ENCODE measurements at places on chromosomes 4 and X.

- DNase-seq: no peak
These were observed 43.1 kb upstream of the MXD4 start for GRCh38 chr4:2304877-2305561.

GRCh38 chrX:76398970-76399369 lies 28.5 kb upstream of the MAGEE1 start:
- DNase-seq: no peak

DNA sequence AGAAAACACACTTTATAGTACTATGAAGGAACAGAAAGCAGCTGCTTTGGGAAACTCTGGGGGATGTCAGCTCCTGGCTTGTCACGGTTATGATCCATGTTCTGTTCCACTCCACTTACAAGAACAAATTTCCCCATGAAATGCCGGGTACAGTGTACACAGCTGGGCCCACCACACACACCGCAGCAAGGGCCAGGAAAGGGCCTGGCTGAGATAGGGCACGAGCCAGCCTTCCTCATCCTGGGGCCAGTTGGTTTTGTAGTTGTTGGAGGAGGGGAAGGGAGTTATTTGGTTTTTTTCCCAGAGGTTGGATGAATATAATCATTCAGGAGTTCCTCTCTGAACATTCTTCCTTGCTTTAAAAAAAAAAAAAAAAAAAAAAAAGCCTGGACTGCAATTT lies 56.8 kb downstream of the SEPSECS start:
- no peak for DNase-seq

GRCh38 chr4:38111717-38112116 lies 151.5 kb downstream of the PTTG2 start:
- DNase-seq: no peak

DNA sequence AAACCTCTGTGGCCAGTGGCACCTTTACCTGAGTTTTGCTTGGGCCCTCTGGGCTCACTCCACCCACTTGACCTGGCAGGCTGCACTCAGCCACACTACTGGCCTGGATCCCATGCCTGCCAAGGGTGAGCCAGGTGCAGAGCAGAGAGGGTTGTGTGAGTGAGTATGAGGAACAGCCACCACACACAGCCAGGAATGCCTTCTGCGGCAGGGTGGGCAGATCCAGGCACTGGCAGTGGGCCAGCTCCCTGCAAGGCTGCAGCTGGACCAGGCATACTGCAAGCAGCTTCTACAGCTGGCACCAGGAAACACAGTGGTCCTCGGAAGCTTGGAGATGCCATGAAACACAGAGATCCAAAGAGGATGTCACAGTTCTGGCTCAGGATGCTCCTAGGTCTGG lies 570.1 kb upstream of the ACTRT1 start:
- DNase-seq: no peak

- peak; percentile 31 for DNase-seq
These were observed 1.3 kb downstream of the NEUROG2 start for GRCh38 chr4:112514647-112515197.

GRCh38 chr4:113740857-113741379 lies 20.6 kb downstream of the CAMK2D start:
- DNase-seq: no peak

DNA sequence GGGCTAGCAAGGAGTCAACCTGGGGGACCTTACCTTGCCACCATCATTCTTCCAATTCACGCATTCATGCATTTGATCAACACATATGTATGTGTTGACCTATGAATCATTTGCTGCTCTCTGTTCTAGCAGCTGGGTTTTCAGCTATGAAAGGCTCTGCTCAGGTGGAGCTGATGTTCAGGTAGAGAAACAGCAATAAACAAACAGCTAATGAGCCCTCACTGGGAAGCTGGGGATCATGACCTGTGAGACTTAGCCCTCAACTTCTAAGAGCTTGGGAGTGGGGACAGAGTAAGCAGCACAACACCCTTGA lies 1.6 kb upstream of the OTOP1 start:
- DNase-seq: no peak

GRCh38 chr4:164615964-164616363 lies 138.0 kb upstream of the SMIM31 start:
- DNase-seq: no peak

- DNase-seq: no peak
These were observed 547.0 kb upstream of the LCORL start for GRCh38 chr4:18568600-18568999.

DNA sequence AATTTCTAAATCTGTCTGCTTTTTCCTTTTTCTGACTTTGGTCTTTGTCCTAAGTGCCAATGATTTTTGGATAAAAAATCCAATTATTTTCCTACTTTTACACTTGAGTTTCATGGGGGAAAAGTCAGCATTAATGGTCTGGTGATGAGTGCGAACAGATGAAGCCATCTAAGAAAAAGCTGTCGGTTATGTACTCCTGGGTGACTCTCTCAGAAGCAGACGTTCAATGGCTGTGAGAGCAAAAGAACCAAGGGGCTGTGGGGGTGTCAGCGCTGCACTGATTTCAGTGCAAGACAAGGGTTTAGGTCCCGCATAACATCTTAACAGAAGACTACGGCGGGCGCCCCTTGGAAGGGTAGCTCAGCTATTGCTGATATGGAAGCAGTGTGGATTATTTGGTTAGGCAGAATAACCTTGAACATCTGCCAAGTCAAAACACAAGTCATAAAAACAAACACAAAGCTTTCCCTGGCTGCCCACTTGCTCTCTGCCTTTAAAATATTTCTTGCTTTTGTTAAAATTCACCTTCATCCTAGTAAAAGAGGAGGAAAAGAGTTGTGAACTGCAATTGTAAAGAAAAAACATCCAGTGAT lies 240.5 kb downstream of the MAML3 start:
- DNase-seq: no peak

DNA sequence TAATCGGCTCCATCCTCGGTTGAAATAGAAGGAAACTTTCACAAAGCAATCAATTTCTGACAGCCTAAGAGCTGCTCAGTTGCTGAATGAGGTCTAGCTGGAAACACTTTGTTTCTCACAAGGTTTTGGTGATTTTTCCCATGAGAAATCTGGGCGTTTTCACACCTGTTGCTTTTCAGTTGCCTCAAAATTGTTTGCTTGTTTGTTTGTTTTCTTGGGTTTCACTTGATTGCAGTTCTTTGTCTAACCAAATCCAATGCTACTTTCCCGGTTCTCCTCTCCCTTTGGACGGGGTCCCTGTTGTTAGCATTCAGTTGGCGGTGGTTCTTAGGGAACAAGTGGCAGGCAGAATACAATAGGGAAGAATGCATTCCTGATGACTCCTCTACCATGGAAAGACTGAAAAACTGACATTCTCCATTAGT lies 135.5 kb downstream of the PALLD start:
- DNase-seq: no peak

- no peak for DNase-seq
These were observed 34.6 kb upstream of the TBC1D9 start for GRCh38 chr4:140790765-140791164.

GRCh38 chrX:65610040-65610439 lies 57.4 kb upstream of the MSN start:
- no peak for DNase-seq

- DNase-seq: no peak
These were observed 3.1 kb downstream of the NKX3-2 start for GRCh38 chr4:13541176-13541604.

DNA sequence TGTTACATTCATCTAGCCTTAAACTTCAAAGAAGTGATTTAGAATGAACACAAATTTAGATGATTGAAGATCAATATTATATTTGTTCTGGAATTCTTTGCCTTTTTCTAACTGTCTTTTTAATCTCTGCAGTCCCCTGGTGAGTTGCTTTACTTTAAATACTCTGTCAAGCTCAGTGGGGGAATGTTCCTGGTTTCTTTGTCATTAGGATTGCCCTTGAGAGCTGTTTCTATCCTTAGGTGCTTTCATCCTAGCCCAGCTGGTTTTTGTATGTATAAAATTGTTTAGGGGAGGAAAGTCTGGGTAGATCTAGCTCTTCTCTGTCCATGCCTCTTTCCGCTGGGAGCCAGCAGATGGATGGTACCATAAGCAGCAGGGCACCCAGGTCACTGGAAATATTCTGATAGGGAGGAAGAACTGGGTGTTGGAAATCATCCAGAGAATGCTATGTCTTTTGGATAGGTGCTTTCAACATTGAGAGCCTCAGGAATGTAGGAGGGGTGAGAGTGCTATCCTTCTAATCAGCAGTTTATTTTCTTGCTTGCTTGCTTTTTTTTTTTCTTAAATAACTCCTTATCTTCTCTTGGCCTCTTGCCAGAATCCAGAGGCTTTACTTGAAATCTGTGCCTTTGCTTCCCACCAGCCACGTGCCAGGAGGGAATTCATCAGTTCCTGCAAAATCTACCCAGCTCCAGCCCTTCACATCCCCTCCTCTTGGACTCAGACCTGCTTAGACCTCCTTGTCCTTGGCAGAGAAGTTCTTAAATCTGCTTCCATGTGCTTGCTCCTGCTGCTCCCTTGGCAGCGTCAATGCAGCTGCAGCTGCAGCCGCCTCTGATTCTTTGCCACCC lies 215.3 kb upstream of the ANXA3 start:
- DNase-seq: no peak

GRCh38 chr4:145440292-145441007 lies 41.2 kb upstream of the SMAD1 start:
- no peak for DNase-seq

DNA sequence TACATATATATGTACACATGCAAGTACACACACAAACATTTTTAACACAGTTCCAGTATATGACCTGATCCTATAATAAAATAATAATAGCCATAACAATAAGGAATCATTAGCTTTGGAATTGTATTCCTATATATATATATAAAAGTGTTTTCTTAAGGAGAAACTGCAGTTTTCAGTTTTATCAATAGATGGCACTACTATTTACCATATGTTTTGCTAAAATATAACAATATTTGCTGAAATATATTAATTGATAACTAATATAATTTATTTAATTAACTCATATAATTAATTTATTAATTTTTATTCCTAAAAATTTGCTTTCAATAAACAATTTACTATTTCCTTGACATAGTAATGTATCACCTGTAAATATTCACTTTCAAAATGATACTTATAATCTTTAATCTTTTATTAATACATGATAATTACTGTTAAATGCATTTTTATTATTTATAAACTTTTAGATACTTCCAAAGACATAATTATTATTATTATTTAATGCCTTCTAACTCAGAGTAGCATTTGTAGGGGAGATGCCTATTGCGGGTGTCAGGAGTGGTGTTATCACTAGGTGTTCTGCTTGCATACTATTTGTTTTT lies 599.5 kb downstream of the FSTL5 start:
- no peak for DNase-seq

- DNase-seq: no peak
These were observed 1.6 kb upstream of the ARMCX4 start for GRCh38 chrX:101483705-101484104.

DNA sequence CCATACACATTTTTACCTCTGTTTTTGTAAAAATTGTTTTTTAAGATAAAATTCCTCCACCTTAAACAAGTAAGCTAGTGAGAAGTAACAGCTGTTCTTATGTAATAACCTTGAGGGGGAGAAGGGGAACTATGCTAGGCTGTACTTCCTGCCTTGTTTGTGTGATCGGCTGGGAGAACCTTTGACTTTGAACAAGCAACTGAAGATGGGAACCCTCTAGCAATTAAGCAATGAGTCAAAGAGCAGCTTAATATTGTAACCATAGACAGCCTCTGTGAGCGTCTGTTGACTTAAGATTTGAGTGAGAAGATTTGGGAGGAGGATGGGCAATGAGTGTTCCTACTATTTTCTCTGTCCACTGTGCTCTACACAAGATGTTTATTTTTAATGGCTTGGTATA lies 135.1 kb downstream of the SCLT1 start:
- no peak for DNase-seq

DNA sequence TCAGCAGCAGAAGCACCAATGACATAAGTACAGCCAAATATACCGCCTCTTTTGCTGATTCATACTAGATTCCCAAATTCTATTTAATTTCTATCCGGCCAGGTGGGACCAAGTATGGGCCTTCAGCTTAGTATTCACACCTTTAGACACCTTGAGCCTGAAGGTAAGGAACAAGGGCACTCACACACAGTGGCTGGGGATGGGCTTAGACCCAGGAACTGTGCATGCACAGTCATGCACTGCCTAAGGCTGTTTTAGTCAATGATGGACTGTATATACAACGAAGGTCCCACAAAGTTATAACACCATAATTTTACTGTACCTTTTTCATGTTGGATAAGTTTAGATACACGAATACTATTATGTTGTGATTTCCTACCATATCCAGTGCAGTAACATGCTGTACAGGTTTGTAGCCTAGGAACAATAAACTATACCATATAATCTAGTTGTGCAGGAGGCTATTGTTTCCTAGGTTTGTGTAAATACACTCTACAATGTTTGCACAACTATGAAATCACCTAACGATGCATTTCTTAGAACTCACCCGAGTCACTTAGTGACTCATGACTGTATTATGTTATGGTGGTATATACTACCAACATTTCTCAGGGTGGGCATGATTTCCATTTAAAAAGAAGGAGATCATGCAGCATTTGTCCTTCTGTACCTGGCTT lies 9.7 kb upstream of the CLNK start:
- no peak for DNase-seq

DNA sequence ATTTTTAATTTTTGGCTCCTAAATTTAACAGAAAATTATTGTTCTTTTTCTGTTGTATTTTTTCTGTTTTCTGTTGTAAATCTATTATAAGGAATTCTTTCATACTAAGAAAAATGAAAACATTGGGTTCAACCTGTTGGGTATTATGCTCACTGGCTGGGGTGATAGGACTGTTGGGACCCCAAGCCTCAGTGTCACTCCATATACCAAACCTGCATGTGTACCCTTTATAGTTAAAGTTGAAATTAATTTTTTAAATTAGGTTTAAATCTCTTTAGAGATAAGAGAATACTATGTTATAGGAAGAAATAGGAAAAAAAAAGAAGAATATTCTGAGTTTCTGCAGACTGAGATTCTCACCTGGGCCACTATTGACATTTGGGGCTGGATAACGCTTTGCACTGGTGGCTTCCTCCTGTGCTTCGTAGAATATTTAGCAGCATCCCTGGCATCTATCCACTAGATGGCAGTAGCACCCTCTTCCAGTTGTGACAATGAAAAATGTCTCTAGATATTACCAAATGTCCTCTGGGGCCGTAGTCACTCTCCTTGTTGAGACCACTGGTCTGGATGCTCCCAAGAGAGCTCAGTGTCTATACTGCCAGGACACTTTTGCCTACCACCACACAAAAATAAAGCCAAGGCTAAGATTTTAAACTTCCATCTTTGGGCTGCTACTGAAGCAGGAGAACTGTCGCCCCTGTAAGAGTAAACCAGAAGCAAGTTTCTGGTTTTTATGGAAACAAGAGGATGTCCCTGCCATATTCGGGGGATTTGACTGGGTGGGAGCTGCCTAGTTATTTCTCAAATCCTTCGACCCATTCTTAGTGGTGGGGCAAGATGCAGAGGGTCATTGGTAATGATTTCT lies 22.4 kb upstream of the CLTRN start:
- peak; percentile 50 for DNase-seq
